Central memory CD4-positive, alpha-beta T cell (primary cell): ENCODE measurements at places on chromosomes 6 and 20.

DNA sequence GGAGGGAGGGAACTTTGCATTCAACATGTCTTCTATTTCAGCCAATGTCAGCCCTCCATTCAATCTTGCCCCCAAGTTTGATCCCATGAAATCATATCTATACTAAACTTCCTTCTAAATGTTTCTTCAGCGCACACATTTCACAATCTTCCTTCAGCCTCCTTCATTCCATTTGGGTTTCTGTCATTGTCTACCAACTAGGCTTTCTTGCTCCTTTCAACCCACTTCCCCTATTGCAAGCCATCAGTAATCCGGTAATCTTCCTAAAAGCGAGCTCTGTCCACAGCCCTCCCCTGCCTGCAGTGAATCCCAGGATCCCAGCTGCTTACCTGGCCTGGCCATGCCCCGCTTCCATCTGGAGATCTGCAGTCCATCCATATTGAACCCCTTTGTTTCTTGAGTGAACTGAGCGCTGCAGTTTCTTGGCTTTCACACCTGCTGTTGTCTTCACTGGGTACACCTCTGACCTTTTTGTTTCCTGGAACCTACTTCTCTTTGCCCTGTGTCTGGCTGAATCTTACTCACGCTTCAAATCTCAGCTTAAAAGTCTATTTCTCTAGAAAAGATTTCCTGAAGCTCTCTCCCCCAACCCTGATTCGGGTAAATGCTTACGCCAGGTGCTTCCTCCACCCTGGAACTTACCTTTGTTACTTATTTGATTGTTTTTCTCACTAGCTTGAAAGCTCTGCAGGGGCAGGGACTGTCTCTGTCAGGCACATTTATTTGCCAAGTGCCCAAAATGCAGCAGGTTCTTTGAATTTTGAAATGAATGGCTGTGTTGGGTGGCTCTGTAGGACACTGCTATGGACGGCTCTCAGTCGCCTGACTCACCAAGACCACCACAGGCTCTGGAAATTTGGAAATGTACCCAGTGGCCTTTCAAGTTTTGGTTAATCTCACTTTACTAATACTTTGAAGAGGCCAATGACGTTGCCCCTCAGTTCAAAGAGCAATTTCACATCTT, 50.3 kb downstream of the ADTRP start:
- DNase-seq, result peak; percentile 42

DNA sequence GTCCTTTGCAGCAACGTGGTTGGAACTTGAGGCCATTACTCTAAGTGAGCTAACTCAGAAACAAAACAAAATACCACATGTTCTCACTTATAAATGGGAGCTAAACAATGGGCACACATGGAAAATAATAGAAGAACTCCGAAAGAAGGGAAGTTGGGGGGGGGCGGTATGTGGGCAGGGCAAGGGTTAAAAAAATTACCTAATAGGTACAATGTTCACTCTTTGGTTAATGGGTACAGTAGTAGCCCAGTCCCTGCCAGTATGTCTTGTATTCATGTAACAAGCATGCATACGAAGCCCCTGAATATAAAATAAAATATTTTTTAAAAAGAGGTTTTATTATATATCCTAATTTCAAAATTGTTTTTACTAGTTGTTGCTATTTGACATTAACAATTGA, 15.3 kb upstream of the FHL5 start:
- no peak for DNase-seq

DNA sequence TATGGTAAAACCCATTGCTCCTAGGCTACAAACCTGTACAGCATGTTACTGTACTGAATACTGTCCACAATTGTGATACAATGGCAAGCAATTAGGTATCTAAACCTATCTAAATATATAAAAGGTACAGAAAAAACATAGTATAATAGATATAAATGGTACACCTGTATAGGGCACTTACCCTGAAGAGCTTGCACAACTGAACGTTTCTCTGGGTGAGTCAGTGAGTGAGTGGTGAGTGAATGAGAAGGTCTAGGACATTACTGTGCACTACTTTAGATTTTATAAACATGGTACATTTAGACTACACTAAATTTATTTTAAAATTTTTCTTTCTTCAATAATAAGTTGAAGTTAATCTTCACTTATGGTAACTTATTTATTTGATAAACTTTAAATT, 119.9 kb upstream of the CEP85L start:
- no peak for DNase-seq

GRCh38 chr6:11989386-11989785, 22.7 kb upstream of the HIVEP1 start:
- no peak for DNase-seq

- DNase-seq, result no peak
These were observed 517.6 kb downstream of the BTBD3 start for GRCh38 chr20:12435268-12435667.

- no peak for DNase-seq
These were observed 125.3 kb downstream of the FRK start for GRCh38 chr6:115935361-115935760.

GRCh38 chr6:77482981-77483380, 19.7 kb upstream of the HTR1B start:
- no peak for DNase-seq

DNA sequence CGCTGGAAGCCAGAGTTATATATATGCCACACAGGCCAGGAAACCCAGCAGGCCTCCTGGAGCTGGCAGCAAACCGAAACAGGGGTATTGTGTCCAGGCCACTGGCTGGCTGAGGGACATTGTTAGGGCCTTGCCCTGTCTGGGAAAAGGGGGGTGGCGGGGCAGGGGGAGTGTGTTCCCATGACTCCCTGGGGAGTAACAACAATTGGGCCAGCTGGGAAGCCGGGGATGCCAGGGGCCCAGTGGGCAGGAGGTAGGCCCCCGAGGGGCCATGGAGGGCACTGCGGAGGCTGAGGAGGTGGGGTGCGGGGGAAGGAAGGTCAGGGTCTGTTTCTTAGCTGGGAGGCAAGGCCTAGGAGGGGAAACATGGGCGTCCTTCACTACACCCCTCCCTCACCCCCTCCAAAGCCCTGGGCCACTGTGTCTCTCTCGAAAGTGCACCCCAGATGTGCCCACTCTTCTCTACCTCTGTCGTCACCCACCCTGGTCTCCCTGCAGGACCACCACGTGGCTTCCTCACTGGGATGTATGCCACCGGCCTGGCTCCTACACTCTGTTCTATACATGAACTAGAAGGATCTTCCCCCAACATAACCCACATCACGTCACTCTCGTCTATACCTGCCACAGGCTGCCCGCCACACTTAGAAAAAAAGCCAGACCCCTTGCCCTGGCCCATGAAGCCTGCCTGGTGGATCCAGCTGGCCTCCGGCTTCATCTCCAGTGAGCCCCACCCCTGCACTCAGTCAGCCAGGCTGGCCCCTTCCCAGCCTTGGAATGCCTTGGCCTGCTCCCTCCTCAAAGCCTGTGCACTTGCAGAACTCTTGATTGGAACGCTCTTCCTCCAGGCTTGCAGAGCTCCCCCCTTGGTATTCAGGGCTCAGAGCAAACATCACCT, 7.8 kb upstream of the E2F1 start:
- no peak for DNase-seq

DNA sequence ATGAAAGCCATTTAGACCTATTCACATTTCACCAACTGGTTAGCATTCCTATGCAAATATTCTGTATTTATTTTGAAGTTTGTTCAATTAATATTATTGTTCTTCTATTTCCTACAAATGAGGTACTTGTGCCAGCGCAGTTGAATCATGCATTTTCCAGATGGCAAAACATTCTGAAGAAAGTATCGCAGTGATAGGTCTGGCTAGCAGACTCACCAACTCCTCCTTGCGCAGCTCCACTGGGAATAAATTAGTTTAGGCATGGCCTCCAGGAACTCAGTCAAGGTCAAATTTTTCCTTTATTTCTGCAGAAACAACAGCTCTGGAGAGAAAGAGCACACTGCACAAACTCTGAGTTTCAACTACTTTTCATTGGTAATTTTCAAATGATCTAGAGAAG, 437.7 kb downstream of the COL12A1 start:
- DNase-seq, result no peak

GRCh38 chr6:48919555-48919954, 543.5 kb downstream of the MMUT start:
- DNase-seq, result no peak

- no peak for DNase-seq
These were observed 61.0 kb downstream of the RNF182 start for GRCh38 chr6:13985663-13986325.

- DNase-seq, result peak; percentile 60
These were observed at the start of gene PERP for GRCh38 chr6:138107078-138107751. Gene PERP (minus strand): TSS chr6:138107419. CDS start chr6:138107340, 79 bp downstream.

DNA sequence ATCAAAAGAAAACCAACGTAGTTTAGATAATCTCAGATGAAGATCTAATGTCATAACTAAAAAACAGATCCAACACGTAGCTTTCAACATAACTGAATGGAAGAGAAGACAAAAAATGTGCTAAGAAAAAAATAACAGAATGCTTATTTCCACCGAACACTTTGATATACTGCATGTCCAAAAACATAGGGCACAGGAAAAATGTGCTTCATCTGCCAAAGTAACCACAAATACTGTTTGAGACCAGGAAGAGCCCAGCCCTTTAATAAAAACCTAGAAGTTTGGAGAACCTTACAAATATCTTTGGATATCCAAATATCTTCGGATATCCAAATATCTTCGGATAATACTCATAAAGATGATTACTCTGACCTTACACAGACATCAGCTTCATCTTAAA, 19.8 kb downstream of the LAMA4 start:
- DNase-seq, result no peak

- no peak for DNase-seq
These were observed 207.7 kb upstream of the GJE1 start for GRCh38 chr6:141925001-141925400.

GRCh38 chr20:51802170-51802751, at the start of gene SALL4:
Gene SALL4 (minus strand): TSS chr20:51802521. CDS start chr20:51802408, 113 bp downstream.
- DNase-seq, result no peak

- DNase-seq, result no peak
These were observed 77.1 kb downstream of the FBXO5 start for GRCh38 chr6:152905551-152906299.

DNA sequence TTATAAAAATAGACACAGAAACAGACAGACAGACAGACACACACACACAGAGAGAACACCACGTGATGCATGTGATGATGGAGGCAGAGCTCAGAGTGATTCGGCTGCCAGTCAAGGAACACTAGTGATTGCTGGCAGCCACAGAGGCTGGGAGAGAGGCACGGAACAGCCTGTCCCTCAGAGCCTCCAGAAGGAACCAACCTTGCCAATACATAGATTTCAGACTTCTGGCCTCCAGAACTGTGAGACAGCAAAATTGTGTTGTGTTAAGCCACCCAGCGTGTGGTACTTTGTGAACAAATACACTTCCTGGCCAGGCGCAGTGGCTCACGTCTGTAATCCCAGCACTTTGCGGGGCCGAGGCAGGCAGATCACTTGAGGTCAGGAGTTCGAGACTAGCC, 9.5 kb upstream of the PARD6B start:
- no peak for DNase-seq

GRCh38 chr20:24833592-24833991, 115.5 kb upstream of the CST7 start:
- DNase-seq, result no peak

DNA sequence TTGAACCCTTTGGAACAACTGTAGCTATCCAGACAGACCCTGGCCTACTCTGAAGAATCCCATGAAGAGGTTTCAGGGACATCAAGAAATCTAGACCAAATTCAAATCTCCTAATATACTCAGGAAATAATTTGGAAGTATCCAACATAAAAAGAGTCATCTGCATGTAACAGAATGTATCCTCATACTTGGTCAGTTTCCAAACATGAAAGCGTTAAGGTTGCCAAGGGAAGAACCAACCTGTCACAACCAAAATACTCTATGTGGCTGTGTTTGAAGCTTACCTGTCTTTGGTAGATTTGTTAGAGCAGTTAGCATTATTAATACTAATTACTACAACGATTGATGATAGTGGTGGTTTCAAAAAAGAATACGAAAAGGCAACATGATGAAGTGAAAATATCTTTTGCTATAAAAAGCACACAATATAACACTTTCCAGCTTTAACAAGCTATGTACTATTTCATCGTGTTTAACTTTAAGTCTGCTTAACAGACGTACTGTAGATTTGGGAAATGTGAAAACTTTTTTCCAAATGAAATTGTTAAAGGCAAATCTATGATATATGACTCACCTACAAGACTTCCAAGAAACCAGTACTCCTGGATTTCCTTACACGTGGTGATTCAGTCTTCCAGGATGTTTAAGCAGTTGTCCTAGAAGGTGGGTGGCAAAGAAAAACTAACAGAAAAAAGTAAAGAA, 46.6 kb upstream of the ENPP1 start:
- no peak for DNase-seq

GRCh38 chr6:62043084-62043483, 242.9 kb downstream of the KHDRBS2 start:
- DNase-seq, result no peak

DNA sequence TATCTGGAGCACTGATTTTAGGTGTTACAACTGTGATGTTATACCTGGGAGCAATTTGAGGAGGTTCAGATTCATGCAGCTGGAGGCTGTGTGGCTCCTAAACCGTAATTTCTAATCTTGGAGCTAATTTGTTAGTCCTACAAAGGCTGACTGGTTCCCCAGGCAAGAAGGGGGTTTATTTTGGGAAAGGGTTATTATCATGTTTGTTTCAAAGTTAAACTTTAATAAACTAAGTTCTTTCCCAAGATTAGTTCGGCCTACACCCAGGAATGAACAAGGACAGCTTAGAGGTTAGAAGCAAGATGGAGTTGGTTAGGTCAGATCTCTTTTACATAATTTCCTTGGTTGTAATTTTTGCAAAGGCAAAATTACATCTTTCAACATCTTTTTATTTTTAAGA, 135.8 kb downstream of the MYO6 start:
- no peak for DNase-seq

GRCh38 chr20:58389324-58389967, 417 bp downstream of the VAPB start:
- DNase-seq, result no peak

DNA sequence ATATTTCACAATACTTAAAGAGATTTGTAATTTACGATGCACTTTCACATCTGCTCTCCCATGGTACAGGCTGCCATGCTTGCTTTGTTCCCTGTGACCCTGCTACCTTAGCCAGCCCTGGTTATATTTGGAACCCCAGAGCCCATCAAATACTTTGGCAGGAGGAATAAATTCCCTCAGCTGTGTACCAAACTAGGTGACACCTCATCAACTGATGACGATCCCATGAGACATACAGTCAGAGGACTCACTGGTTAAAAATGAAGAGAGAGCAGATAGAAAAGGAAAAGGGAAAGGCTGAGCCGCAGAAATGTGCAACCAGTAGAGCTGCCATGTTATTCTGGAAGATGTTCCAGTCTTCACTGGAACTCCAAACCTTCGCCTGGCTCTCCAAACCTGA, 120.0 kb downstream of the SIM1 start:
- DNase-seq, result no peak

GRCh38 chr6:110965629-110966229, 7.2 kb downstream of the GTF3C6 start:
- DNase-seq, result no peak
